ENCODE measurements at places on chromosomes 5 and 9.

DNA sequence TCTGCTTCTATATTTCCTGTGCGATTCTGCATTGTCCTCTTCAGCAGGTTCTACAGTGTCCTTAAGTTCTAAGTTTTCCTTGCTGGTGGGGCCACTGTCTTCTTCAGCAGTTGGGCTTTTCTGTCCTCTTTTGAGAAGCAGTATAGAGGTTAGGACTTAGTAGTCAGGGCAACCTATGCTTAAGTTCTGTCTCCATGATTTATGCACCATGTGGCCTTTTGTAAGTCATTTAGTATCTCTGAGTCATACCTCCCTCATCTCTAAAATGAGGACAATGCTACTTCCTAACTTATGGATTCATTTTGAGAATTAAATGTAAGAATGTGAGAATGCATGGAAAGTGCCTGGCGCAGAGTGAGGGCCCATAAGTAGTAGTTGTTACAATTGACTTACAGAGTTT is 46.8 kb downstream of the GRIN3A start:
- no peak for DNase-seq

DNA sequence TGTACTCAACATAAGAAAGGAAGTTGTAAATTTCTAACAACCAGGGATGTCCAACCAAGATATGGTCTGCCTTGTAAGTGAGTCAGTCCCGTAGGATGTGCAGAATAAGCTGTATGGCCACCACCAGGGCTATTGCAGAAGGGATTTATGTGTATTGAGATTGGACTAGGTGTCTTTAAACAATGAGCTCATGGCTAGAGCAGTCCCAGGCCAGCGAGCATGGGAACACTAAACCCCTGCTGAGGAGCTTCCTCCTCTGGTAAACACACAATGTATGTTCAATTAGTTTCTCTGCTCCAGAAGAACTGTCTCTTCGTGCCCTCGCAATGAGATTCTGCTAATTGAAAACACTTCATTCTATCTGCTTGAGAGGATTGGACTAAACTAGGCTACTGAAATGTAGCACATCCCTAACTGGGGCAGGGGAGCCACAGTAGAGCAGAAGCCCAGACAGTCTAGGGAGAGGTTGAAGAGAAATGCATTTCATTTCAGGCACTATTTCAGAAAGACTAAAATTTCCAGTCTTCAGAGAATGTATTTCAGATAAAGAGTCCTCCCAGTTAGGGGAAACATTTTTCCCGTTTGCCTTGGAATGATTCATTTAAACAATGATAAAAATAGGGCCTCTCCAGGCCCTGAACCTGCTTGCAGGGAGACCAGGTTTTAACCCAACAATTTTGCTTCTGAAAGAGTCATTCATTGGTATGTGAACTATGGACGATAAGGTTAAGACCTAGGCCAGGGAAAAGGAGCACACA is 154.7 kb downstream of the FAM114A2 start:
- DNase-seq: no peak

DNA sequence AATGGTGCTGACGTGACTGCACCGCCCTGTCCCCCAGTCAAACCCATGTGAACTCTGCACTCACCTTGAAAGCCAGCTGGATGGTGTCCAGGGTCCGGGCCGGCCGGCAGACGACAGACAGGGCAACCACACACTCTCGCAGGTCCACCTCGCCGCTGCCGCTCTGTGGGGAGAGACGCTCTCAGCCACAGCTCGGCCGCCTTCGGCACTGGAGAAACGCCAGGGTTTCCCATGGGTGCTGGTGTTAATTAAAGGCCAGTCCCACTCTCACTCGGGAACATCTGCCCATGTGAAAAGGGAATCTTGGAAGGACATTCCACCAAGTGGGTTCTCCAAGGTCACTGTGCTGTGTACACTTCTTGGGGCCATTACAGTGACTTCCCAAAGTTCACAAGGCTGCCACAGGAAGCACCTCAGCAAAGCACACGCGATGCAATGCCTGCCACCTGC is 25.5 kb upstream of the SLC6A3 start:
- DNase-seq: no peak

DNA sequence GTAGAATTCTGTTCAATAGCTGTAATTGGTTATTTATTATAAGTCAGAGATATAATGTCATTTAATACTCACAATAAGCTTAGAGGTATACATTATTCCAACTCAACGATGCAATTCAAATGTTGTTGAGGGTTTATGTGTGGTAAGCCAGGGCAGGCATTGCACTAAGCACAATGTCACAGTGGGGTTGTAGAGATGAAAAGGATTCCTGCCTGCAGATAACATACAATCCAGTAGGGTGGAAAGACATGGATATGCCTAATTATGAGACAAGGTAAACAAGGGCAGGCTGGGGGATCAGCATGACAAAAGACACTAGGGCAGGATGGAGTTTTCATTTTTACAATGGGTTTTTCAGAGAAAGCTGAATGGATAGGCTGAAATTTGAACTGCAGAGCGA is 98.7 kb upstream of the PALM2AKAP2 start:
- DNase-seq: no peak

DNA sequence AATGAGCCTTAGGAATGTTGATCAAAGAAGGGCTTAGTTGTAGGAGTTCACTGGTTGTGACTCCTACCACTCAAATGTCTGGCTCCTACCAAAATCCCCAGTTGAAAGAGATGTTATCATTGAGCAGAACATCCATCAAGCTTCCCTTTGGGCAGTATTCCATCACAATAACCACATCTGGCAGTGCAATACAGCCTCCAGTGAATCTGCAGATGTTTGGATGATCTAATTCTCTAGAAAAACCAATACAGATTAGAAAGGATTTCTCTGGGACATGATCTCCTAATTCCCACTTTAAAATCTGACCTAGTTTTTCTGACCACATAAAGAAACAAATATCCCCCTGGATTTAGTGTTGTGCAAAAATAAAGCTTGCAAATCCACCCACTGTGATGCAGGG is 81.6 kb downstream of the TMEM215 start:
- DNase-seq: no peak

DNA sequence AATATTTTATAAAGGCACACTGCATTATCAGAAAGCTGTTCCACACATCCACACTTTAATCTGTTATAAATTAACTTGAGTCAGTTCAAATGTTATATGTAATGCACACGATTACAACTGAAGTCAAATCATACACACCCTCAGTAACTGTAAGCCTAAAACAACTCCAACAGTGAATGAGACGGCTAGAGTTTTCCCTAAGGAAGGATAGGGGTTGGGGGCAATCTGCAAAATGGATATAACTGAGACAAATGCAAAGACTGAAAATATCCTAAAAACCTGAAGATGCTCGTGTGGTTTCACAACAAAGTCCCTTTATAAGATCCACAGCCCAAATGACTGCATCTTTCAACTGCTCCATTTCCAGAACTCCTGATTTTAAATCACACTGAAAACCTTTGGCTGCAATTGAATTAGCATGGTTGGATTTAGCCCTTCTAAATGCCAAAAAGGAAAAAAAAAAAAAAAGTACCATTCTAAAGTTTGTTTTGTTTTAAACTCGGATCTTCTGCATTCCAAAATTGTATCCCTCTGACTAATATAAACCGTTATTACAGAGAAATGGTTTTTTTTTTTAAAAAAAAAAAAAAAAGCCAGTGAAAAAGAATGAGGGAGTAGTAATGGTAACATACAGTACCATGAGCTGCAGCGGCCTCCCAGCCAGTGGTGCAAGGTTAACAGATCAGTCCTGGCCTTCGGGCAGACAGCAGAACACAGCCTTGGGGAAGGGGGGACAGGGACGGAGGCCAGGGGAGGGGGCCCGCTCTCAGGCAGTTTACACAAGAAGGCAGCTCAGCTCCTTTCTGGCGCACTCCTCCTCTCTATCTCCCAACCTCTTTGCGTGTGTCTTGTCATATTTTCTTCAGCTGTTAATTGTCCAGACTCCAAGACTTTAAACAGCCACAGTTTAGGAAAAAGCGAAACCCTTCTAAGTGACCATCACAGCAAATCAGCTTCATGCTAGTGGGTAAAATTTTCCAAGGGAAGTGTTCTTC is 166.1 kb downstream of the BNC2 start:
- DNase-seq: no peak

GRCh38 chr5:73376618-73377170 is 71.9 kb downstream of the FOXD1 start:
- no peak for DNase-seq

GRCh38 chr5:108521011-108521700 is 139.3 kb upstream of the FBXL17 start:
- no peak for DNase-seq

DNA sequence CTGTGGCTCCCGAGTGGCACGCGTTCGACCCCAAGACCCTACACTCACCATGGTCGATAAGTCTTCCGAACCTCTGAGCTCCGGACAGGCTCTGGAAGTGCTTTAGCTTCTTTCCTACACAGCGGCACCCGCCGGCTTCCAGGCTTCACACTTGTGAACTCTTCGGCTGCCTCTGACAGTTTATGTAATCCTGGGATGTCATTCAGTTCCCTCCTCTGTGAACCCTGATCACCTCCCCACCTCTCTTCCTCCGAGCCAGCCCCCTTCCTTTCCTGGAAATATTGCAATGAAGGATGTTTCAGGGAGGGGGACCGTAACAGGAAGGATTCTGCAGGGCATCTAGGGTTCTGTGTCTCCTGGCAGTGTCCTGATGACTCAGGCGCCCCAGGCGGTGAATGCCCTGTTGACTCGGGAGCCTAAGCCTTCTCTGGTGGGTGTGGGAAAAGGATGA is at the start of gene CD14:
Gene CD14 (minus strand): TSS at position 155 of the 451 bp plus-strand sequence. CDS start 104 bp downstream, at position 51.
- no peak for DNase-seq

DNA sequence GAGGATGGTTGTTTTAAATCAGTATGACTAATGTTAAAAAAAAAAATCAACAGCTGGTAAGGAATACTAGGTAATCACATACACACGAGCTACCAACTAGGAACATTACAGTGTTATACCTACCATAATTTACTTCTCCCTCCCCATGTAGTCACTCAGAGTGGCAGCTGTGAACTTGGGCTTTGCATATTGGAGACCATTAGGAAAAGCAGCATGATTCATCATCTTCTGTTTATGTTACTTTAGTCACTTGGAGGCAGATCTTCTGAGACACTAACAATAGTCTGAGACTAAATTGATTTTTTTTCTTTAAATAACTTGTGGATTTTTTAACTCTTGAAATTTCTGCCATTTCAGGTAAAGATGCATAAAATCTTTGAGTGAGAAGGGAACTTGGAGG is 141.5 kb upstream of the NR4A3 start:
- no peak for DNase-seq

- no peak for DNase-seq
These were observed 158.4 kb downstream of the GABBR2 start for GRCh38 chr9:98550206-98550820.

DNA sequence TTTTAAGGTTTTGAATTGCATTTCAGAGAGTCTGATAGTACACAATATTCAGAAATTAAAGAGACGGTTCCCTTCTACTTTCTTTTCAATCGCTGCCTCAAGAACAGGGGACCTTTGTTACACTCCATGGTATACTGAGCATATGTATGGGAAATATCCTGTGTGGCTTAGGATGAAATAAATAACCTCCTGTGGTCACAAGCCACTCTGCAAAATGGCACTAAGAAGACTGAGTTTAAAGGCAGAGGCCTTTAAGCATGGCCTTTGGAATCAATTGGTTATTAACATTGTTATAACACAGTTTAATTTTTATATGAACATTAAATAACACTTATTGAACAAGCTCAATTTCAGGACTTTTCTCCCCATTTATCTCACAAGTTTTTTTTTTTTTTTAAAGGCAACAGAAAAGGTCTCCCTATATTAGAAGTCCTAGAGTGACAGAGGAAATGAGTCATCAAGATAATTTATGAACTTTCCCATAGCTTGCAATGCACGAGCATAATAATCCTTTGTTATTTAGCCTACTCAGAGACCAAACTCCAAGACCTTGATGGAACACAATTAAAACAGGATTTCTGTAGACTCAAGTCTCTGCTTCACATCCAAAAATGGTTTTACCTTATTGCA is 341.9 kb downstream of the TMEM167A start:
- no peak for DNase-seq

DNA sequence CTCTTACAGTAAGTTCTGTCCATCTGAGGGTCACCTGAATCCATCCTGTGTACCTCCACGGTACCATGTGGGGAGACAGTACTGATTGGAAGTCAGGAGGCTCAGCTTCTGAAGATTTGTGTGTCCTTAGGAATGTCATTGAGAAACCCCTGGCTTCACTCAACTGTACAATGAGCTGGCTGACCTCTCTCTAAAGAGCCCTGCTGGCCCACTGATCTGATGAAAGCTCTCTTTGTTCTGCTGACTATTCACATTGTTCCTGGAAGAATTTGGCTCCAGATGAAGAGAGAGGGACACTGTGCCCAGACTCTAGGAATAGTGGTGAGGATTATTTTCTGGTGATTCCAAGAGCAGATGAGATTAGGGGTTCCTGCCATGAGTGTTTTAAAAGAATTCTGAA is 141.2 kb downstream of the LURAP1L start:
- no peak for DNase-seq

All from NCI-H510A (cell line).